Astrocyte (in vitro differentiated cells and primary cell): ENCODE measurements at places on chromosomes 6 and 20. TPM values are rescaled to one million over a fixed set of nuclear protein-coding genes. Genes with fewer than 3 reads are reported as not detected.
A peak's percentile ranks its signal among the peaks of the same experiment; 100 is the strongest.

DNA sequence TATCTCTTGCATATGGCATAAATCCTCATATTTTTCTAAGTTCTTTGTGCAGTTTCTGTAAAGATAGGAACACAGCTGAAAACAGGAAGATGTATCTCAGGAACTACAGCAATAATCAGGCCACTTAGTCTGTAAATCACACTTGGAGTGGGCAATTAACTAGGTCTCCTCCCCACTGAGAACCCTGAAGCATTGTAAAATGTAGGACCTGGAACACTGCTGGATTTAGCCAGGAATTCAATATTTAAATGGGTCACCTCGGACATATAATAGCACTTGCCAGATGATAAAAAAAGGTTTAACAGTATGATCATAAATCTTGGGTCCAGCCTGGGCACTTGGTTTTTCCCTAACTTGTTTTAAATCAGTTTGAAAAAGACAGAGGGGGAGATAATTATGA, 155.0 kb downstream of the GRM1 start:
- H3K4me1 ChIP-seq = no peaks in the 10 kb centered on the region
- H3K27ac ChIP-seq = no peak overlapping the region

GRCh38 chr20:4916971-4917881, 84.1 kb downstream of the SLC23A2 start:
- no peaks in the 10 kb centered on the region for H3K27me3 ChIP-seq
- no peak overlapping the region for H3K4me3 ChIP-seq
- peak; percentile 59 for DNase-seq
- H3K27ac ChIP-seq = no peak overlapping the region
- peaks cover 10% of the 10 kb centered on the region for H3K4me1 ChIP-seq

GRCh38 chr20:21324126-21324525, 21.0 kb downstream of the XRN2 start:
- DNase-seq = no peak
- peaks cover 6% of the 10 kb centered on the region for H3K4me1 ChIP-seq
- no peak overlapping the region for H3K27ac ChIP-seq
- H3K27me3 ChIP-seq = no peaks in the 10 kb centered on the region

DNA sequence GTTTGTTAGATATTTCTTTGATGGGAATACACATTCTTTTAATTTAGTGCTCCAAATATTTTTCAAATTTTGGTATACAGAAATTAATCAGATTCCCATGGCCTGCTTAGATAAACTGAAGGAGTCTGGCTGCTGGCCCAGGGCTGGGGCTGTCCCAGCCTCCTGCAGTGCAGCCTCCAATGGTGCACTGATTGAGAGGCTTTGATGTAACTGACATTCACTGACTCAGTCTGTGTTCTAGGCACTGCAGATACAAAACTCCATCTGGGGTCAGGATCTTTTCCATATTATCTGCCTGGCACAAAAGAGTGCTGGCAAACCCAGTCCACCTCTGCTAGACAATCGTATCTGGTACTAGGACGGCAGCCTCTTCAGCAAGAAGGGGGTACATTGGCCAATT, 64.8 kb downstream of the GRIK2 start:
- no peaks in the 10 kb centered on the region for H3K36me3 ChIP-seq
- H3K27ac ChIP-seq = no peak overlapping the region
- no peaks in the 10 kb centered on the region for H3K27me3 ChIP-seq
- DNase-seq = peak; percentile 10
- H3K4me1 ChIP-seq = no peaks in the 10 kb centered on the region
- no peak overlapping the region for H3K4me3 ChIP-seq

DNA sequence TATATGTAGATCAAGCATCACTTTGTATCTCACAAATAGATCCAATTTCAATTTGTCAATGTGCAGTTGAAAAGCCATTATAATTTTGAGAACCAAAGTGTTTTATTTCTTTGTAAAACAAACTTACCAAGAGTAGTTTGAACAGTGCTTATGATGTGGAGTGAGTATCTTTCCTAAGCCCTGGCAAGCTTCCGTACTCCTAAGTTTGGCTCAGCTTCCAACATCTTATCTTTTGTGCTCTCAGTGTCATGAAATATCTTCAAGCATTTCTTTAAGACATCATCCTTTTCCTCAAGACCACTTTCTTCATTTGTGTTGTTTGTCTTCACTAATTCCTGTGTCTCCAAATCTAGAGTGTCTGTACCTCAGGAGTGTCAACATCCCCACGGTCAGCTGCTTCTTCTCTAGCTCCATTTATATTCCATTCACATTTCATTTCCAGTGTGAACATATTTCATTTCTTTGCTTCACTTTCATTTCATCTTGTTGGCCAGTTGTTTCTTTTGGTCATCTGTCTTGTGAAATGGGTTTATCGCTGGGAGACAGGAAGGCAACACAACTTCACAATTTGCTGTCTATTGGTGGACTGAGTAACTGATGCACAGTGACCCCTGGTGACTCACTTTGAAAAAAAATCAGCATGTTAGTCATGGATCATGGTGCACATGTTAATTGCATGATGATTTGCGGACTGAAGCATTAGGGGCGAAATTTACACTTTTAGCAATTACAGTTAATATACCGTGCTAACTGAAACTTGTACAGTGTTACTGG, 36.9 kb downstream of the SLC24A3 start:
- no peak overlapping the region for H3K4me3 ChIP-seq
- no peak overlapping the region for H3K27ac ChIP-seq
- H3K4me1 ChIP-seq = no peaks in the 10 kb centered on the region
- H3K27me3 ChIP-seq = no peaks in the 10 kb centered on the region
- no peaks in the 10 kb centered on the region for H3K36me3 ChIP-seq

GRCh38 chr6:165511807-165512206, 151.2 kb downstream of the PDE10A start:
- no peak for DNase-seq
- no peak overlapping the region for H3K4me3 ChIP-seq
- no peaks in the 10 kb centered on the region for H3K4me1 ChIP-seq
- H3K27me3 ChIP-seq = no peaks in the 10 kb centered on the region

GRCh38 chr6:122730334-122730733, 49.2 kb upstream of the FABP7 start:
- H3K27ac ChIP-seq = no peak overlapping the region
- no peak for DNase-seq
- H3K4me3 ChIP-seq = no peak overlapping the region
- no peaks in the 10 kb centered on the region for H3K4me1 ChIP-seq

Gene TRIM10
- total RNA-seq = not detected in 2 replicates

Gene PRSS35
- total RNA-seq = 3.7 and 3.9 TPM in 2 replicates

Gene RALY
- 90.5 and 105 TPM in 2 replicates for total RNA-seq
